Testis (tissue), 5 donors: ENCODE measurements at places on chromosomes 16 and 17.

DNA sequence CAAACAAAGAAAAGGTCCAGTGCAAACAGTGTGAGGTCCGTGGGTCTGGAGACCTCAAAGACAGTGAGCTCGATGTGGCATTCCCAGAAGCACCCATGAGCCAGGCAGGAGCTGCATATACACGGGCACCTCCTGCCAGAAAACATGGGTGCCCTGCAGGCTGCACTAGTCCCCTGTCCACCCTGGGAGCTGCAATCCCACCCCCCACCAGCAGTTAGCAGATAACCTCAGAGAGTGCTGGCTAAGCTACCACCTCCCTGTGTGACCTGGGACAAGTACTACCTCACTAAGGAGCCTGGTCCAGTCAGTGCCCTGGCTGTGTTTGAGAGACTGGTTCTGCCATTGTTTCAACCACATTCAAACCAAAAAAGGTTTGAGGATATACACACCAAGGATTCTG lies 135.7 kb downstream of the ZNF423 start:
- DNase-seq: no peak

GRCh38 chr17:6102615-6103014 lies 32.4 kb downstream of the WSCD1 start:
- DNase-seq: no peak

DNA sequence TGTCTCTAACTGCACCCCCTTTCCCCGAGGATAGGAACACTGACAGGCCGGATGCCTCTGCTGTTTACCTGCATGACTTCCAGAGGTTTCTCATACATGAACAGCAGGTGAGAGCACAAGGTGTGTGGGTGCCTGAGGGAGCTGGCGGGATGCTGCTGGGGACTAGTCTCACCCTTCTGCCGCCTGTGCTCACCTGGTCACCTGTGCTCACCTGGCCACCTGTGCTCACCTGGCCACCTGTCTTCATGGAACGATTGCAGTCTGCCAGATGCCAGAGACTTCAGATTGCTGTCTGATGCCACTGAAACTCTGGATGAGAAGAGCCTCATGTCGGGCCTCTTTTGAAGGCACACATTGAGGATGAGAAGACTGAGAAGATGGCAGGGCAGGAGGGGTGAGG lies 104.1 kb downstream of the PLCG2 start:
- DNase-seq: no peak

- DNase-seq: no peak
Observed at GRCh38 chr17:65785109-65785508, 223.7 kb upstream of the AXIN2 start.

DNA sequence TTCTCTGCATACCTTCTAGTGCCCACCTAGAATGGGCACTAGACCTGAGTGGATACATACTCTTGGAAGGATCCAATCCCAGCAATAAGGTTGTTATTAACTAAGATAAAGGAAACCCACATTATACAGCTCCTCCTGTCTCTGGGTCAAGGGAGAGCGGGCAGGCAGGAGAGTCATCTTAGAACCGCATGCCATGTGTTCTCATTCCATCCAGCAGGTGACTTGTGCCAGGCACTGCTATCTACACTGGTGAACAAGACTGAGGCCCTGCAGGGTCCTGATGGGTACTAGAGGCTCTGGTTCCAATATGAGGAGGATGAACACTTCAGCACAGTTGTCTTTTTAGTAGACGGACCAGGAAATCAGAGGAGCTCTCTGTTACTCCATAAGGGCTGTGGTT lies 5.9 kb upstream of the CD300H start:
- DNase-seq: no peak

GRCh38 chr17:58968426-58969061 lies 138.1 kb downstream of the TRIM37 start:
- no peak for DNase-seq

- DNase-seq: no peak
Observed at GRCh38 chr17:36092230-36092629, 2.3 kb upstream of the CCL3 start.

DNA sequence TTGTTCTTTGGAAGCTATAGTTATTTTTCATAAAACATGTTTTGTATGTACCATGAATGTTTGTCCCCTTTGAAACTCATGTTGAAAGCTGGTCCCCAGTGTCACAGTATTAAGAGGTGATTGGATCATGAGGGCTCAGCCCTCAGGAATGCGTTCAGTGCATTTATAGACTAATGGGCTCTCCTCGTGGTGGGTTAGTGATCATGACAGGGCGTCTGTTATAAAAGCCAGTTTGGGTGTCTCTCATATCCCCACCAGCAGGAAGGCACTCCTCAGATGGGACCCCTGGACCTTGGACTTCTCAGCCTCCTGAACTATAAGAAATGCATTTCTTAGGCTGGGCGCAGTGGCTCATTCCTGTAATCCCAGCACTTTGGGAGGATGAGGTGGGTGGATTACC lies 10.4 kb downstream of the BANP start:
- no peak for DNase-seq

GRCh38 chr17:31696703-31697325 lies 162.2 kb downstream of the COPRS start:
- DNase-seq: no peak

DNA sequence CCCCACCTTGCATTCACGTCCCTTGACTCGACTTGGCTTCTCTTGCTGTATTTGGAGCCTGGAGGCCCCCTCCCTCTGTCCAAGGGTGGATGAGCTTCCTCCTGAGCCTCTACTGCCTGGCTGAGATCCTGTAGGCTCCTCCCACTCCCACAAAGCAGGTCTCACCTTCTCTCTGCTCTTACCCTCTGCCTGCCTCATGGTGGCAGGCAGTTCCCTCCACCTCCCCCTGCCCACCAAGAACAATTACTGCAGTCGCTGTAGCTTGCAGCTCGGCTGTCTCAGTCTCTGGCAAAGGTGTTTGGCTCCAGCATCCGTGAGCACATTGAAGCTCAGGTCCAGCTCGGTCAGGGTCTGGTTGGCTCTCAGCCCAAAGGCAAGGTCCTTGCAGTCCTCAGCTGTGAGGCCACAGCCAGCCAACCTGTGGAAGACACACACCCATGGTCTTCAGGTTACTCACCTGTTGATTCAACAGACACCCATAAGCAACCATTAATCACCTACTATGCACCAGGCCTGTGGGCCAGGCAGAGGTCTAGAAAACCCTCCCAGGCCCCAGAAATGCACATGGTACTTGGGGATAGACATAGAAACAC lies 42.6 kb downstream of the NLRP1 start:
- no peak for DNase-seq

- no peak for DNase-seq
Observed at GRCh38 chr16:46808997-46809396, 22.0 kb downstream of the C16orf87 start.
